ENCODE measurements at places on chromosomes 7 and 10. TPM values are rescaled to one million over a fixed set of nuclear protein-coding genes. Genes with fewer than 3 reads are reported as not detected.

SLC39A12 gene
- total RNA-seq, result not detected

DNA sequence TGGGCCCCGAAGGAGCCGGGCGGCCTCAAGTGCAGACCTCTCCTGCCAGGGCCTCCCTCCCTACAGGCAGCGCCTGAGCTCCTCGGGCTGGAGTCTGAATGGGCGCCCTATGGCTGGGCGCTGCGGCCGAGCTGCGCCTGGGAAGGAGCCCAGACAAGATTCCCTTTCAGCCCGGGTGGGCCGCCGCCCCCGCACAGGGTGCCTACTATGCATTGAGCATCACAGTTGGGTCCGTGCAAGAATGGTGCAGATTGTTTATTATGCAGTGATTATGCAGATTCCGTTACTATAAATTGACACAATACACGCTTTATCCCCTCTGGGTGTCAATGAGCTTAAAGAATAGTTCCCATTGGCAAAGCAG, 77.2 kb upstream of the PDGFA start:
- no peak overlapping the region for H3K27ac ChIP-seq
- H3K36me3 ChIP-seq, result peaks cover 14% of the 10 kb centered on the region
- DNase-seq, result no peak
- peaks cover 23% of the 10 kb centered on the region for H3K4me1 ChIP-seq

GRCh38 chr7:138667535-138668228, 33.5 kb downstream of the SVOPL start:
- H3K4me1 ChIP-seq, result no peaks in the 10 kb centered on the region
- no peak overlapping the region for H3K27ac ChIP-seq
- H3K27me3 ChIP-seq, result no peaks in the 10 kb centered on the region
- no peaks in the 10 kb centered on the region for H3K36me3 ChIP-seq
- DNase-seq, result no peak

ABCB4 gene
- total RNA-seq, result not detected

GRCh38 chr7:18762189-18762588, 266.6 kb downstream of the HDAC9 start:
- no peaks in the 10 kb centered on the region for H3K27me3 ChIP-seq
- no peak overlapping the region for H3K4me3 ChIP-seq
- H3K4me1 ChIP-seq, result no peaks in the 10 kb centered on the region
- DNase-seq, result no peak
- H3K27ac ChIP-seq, result no peak overlapping the region

DNA sequence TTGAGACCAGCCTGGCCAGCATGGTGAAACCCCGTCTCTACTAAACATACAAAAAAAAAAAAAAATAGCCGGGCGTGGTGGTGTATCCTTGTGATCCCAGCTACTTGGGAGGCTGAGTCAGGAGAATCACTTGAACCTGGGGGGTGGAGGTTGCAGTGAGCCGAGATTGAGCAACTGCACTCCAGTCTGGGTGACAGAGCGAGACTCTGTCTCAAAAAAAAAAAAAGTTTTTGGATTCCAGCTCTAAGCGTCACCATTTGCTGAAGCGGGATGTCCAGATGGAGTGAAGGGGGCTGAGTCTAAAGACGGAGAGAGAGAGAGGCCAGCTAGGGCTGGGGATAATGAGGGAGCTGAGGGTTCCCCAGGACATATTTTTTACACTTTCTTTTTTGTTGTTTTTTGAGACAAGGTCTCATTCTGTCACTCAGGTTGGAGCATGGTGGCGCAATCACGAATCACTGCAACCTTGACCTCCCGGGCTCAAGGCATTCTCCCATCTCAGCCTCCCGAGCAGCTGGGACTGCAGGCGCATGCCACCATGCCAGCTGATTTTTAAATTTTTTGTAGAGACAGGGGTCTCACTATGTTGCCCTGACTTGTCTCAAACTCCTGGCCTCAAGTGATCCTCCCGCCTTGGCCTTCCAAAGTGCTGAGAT, 9.4 kb upstream of the HK1 start:
- no peaks in the 10 kb centered on the region for H3K27me3 ChIP-seq
- no peak overlapping the region for H3K27ac ChIP-seq
- peaks cover 9% of the 10 kb centered on the region for H3K36me3 ChIP-seq
- no peaks in the 10 kb centered on the region for H3K4me1 ChIP-seq
- H3K4me3 ChIP-seq, result no peak overlapping the region

GRCh38 chr10:74027702-74028101, 29.8 kb downstream of the VCL start:
- peaks cover 8% of the 10 kb centered on the region for H3K4me1 ChIP-seq
- no peaks in the 10 kb centered on the region for H3K36me3 ChIP-seq
- no peaks in the 10 kb centered on the region for H3K27me3 ChIP-seq
- no peak for DNase-seq
- no peak overlapping the region for H3K4me3 ChIP-seq
- H3K27ac ChIP-seq, result no peak overlapping the region

DNA sequence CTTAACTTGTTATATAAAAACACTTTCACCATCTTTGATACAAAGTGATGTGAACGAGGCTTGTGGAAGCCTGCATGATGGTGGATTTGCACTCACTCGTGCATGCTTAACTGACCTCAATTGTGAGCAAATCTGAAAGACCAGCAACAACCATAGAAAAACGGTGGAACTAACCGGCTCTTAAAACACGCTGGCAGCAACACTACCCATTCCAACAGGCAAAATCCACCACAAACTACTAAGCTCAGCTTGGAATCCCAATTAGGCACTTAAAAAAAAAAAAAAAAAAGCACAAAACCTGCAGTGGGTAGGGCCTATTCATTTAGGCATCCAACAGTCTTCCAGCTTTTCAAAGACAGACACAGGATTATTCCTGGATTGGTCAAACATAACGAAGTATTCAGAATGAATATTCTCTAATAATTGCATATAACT, 1.8 kb downstream of the GDI2 start:
- no peaks in the 10 kb centered on the region for H3K36me3 ChIP-seq
- no peaks in the 10 kb centered on the region for H3K27me3 ChIP-seq
- peak overlapping the region; percentile 65 for H3K4me3 ChIP-seq
- DNase-seq, result no peak

DNA sequence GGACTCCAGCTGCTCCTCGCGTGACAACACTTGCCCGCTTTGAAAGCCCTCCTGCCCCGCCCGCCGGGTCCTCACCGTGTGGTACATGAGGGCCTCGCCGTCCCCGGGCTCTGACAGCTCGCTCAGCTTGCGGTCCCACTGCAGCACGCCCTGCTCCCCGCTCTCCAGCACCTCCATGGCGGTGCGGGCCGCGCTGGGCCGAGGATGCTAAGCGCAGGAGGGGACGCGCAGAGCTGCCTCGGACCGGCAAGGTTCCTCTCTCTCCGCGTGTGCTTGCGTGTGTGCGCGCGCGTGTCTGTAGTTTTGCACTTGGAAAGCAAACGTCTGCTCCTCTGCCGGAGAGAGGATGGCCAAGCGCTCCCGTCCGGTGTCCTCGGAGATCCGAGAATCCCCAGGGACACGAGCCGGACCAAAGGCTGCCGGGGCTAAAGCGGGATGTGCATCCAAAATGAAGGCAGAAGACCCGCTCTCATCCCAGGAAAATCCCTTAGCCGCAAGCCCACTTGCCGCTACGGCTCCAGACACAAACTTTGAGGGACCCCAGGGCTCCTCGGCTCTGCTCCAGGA, at the start of gene CREB3L2:
TSS of gene CREB3L2 (minus strand) at position 558 of the 567 bp plus-strand sequence. CDS start at position 177, 381 bp downstream.
- H3K4me3 ChIP-seq, result peak within 1 kb of the TSS; percentile 99
- peak within 1 kb of the TSS; percentile 79 for H3K27ac ChIP-seq
- H3K27me3 ChIP-seq, result no peaks in the 10 kb centered on the region
- H3K36me3 ChIP-seq, result peaks cover 5% of the 10 kb centered on the region

IFIT1B gene
- not detected for total RNA-seq

DNA sequence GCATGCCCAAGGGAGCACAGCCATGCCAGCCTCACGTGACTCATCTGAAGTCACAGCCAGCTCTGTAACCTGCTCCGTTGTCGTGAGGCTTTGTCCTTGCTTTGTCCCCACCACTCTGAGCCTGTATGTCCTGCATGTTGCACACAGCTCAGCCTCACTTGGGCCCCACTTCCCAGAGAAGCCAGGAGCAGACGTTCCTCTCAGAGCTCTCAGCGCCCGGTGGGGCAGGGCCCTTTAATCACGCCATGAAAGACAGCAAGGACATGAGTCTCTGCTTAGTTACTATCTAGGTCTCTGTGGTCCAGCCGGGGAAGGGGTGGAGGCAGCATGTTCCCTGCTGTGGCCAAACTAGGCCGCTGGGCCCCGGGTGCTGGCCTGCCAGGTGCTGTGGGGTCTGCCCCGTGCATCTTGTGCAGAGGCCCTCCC, 127.4 kb upstream of the FAM20C start:
- H3K27me3 ChIP-seq, result no peaks in the 10 kb centered on the region
- no peak overlapping the region for H3K27ac ChIP-seq
- no peaks in the 10 kb centered on the region for H3K4me1 ChIP-seq
- H3K4me3 ChIP-seq, result no peak overlapping the region
